ENCODE measurements at places on chromosomes 6 and 20.

DNA sequence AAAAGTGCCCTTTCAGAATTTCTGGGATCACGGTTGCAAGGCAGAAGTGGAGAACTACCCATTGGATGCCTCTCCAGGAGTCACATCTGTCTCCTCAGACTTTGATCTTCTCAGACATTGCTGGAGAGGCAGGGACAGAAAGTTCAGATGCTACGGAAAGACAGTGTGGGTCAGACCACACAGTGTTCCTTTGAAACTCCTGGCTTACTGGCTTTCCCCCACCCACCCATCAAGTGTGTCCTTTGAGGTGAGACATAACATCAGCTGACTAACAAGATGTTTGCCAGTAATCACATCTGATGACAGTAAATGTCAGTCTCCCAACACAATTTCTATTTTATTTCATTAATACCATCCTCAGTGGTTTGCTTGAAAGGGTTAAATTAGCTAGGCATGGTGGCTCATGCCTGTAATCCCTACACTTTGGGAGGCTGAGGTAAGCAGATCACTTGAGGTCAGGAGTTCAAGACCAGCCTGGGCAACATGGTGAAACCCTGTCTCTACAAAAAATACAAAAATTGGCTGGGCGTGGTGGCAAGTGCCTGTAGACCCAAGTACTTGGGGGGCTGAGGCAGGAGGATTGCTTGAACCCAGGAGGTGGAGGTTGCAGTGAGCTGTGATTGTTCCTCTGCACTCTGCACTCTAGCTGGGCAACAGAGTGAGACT lies 67.2 kb upstream of the SNX9 start:
- no peak for DNase-seq

- DNase-seq = no peak
Observed at GRCh38 chr6:161882196-161882765, 608.4 kb upstream of the AGPAT4 start.

DNA sequence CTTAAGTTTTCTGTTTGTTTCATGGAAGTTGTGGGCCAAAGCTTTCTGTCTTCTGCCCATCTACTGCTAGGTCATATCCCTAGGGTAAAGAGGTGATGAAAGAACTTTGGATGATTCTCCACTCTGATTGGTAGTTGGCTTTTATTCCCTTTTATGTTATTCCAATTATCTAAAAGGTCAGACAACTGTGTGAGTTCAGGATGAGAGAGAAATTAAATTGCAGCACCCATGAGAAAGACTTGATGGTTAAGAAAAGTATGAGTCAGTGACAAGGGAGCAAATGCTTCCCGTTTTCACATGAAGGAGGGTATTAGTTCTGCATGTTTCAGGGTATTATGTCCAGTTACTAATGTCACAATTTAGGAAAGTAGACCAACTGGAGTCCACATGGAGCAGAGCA lies 136.3 kb downstream of the CD109 start:
- DNase-seq = no peak

GRCh38 chr6:39615622-39616021 lies 109.6 kb downstream of the KIF6 start:
- no peak for DNase-seq

GRCh38 chr6:169779092-169779815 lies 27.8 kb downstream of the ERMARD start:
- DNase-seq = no peak

GRCh38 chr20:60214901-60215815 lies 256.9 kb downstream of the CDH26 start:
- no peak for DNase-seq

DNA sequence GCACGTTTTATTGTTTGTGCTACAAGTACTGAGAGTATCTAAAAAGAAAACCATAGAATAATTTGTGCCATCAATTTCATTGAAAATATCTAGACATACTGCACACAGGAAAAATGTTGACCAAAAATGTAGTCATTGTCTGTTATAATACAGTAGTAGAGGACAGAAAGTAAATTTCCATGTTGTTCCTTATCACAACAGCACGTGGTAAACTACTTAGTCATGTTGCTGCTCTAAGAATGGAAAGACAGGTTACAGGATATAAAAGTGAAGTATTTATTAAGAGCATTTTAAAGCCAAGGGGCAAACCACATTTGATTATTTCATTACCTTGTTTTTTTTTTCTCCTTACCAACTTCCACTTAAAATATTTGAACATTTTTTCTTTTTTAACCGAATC lies 89.0 kb upstream of the CEP85L start:
- DNase-seq = no peak

- no peak for DNase-seq
Observed at GRCh38 chr20:10649797-10650160, 24.0 kb downstream of the JAG1 start.
